Spleen (tissue), 13 donors: ENCODE measurements at places on chromosomes 11 and 22. TPM values are rescaled to one million over a fixed set of nuclear protein-coding genes. Genes with fewer than 3 reads are reported as not detected.

DNA sequence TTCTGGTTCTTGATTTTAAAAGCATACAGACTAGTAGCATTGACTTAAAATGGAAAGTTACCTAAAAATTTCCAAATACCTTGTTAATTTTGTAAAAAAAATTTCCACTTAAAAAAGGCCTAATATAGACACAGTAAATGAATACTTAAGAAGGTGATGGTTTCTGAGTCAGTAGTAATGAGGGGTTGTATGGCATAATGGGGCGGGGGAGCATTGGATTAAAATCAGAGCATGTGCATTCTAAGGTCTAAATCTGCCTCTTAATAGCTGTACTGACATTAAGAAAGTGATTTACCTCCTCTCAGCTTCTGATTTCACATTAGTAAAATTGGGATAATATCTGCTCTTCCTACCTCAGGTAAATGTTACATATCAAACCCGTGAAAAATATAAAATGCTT lies 446.5 kb downstream of the AASDHPPT start:
- no peaks in the 10 kb centered on the region for H3K36me3 ChIP-seq
- H3K4me1 ChIP-seq, result no peaks in the 10 kb centered on the region
- no peak for DNase-seq
- no peak overlapping the region for H3K4me3 ChIP-seq

GRCh38 chr11:63901660-63902059 lies 15.3 kb downstream of the RCOR2 start:
- H3K36me3 ChIP-seq, result peaks cover 92% of the 10 kb centered on the region
- H3K4me1 ChIP-seq, result no peaks in the 10 kb centered on the region
- H3K27ac ChIP-seq, result no peak overlapping the region

DNA sequence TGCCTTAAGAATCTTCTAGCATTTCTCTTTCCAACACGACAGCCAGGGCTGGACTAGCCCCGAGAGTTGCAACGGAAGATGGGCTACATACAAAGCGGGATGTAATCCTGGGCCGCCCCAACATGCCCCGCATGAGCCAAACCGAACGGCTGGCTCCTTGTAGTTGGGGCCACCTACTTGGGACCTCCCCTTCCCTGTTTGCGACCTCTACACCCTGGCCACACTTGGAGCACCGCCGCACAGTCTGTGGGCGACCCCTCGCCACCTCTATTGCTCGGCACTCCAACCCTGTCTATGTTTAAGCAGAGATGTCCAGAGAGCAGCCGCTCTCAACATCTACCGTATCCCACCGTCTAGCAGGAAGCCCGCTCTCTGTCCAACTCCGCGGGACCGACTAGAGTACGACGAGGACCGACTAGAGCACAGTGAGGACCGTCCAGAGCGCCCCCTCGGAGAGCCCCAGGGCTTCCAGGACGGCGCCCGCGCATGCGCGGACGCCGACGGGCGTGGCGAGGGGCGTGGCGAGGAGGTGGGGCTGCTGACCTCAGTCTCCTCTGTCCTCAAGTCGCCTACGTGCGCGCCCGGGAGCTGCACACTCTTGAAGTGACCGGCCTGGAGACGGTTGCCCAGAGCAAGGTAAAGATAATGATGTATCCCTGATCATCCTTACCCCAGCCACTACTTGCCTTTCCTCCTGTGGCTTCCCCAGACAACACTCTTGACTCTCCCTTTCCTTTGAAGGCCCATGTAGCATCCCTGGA lies 32.3 kb downstream of the NEAT1 start:
- peak overlapping the region; percentile 84 for H3K27ac ChIP-seq
- peaks cover 16% of the 10 kb centered on the region for H3K4me1 ChIP-seq
- H3K4me3 ChIP-seq, result peak overlapping the region; percentile 56
- no peaks in the 10 kb centered on the region for H3K27me3 ChIP-seq

DNA sequence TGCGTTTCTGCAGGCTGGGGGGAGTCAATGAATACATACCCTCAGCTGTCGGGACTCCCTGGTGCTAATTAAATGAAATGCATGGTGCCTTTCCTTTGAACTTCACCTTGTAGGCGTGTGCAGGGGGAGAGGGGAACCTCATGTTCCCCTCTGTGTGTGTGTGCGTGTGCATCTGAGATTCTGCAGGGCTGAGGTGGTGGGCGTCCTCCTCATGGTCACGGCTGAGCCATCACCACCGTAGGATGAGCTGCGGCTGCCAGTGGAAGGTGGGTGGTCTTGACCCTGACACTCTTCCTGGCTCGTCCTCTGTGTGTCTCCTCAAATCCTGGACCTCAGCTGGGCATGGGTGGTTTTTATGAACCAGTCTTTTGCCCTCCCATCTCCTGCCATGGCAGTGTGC lies 53.0 kb upstream of the TTLL12 start:
- no peak overlapping the region for H3K27ac ChIP-seq
- no peaks in the 10 kb centered on the region for H3K27me3 ChIP-seq
- no peak overlapping the region for H3K4me3 ChIP-seq
- no peak for DNase-seq

Gene RGL4
- total RNA-seq, result 26.6 TPM

Gene LINC01488
- not detected for total RNA-seq

Gene MICAL2
- 32.6 TPM for total RNA-seq

Gene CST6
- total RNA-seq, result not detected

Gene LRRC74B
- not detected for total RNA-seq

Gene XKR3
- total RNA-seq, result not detected
